ENCODE measurements at places on chromosomes 1 and 21.

DNA sequence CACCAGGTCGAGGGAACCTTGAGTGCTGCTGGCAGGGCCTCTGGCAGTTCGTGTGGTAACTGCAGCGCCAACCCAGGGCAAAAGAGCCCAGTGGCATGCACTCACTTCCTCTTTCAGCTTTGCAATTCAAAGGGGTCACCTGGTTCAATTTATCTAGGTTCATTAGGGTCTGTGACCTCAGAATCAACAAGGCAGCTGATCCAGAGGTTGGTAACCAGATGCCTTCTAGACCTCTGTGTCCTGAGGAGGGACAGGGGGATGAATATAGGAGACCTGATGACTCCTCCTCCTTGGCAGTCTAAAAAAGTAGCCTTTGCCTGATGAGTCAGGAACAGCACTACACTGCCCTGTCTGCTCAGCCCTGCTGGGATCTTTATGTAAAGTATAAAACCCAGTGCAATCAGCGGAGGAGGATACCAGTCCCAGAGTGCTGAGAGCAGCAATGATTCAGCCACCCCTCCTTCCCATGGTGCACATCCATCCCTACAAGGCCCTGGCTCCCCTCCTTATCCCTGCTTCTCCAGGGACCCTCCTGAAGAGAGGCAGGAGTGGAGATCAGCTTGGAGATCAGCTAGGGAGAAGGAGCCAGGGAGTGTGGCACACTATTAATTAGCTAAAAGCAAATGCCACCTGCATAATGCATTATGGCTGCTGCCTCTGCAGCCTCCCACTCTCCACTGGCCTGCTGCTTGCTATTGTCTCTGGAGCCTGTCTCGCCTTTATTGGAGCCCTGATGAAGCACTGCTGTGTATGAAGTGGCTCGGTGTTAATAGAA is 11.2 kb upstream of the FMOD start:
- no peak for DNase-seq

DNA sequence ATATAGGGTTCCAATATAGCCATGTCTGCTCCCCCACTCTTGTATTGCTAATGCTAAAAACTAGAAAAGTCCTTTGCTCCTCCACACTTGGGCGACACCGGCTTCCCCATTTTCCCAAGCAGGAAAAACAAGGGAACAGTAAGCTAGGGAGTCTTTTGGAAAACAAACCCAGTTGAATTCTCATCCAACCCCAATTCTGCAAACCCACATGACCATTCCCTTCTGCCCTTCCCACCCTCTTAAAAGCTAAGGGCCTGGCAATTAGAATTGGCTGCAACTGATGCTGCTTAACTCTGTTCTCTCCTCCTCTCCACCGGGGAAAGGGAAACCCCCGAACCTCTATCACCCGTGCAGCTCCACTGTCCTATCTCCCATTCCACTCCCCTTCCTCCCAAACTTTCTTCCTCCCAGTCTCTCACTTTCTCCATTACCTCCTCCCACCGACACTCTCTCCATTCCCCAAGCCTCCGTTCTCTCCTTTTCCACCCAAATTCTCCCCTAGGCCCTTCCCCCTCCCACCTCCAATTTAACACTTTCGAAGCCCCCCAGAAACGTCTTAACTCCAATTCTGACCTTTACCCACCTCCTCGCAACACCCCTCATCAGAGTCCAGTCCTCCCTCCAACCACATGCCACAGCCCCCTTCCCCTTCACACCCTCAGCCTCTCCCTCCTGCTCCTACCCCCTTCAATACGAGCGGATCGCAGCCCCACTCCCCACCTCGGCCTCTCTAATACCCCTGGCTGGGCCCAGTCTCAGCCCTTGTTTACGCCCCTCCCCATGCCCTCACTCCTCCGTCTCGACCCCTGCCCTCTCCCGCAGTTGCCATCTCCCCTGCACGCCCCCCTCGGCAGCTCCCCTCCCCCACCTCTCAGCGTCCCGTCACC is 701 bp downstream of the DEDD start:
- no peak for DNase-seq

GRCh38 chr1:113109908-113110554 is 37.0 kb downstream of the LRIG2 start:
- no peak for DNase-seq

- DNase-seq, result peak; percentile 100
Observed at GRCh38 chr1:36771660-36772284, 262.5 kb downstream of the GRIK3 start.

GRCh38 chr1:172585861-172586260 is 52.9 kb downstream of the SUCO start:
- no peak for DNase-seq

DNA sequence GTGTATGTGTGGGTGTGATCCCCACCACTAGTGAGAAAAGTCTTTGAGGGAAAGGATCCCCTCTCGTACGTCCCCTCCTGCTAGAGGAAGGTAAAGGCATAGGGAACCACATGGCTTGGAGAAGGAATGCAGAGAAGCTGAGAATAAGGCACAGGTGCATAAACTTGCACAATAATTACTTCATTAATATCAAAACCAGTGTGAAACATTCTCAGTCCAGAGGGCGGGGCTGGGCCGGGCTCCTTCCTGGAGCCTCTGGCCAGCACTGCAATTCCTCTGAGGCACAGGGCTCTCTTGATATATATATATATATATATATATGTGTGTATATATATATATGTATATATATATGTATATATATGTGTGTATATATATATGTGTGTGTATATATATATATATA is 162.6 kb downstream of the TSEN15 start:
- no peak for DNase-seq

DNA sequence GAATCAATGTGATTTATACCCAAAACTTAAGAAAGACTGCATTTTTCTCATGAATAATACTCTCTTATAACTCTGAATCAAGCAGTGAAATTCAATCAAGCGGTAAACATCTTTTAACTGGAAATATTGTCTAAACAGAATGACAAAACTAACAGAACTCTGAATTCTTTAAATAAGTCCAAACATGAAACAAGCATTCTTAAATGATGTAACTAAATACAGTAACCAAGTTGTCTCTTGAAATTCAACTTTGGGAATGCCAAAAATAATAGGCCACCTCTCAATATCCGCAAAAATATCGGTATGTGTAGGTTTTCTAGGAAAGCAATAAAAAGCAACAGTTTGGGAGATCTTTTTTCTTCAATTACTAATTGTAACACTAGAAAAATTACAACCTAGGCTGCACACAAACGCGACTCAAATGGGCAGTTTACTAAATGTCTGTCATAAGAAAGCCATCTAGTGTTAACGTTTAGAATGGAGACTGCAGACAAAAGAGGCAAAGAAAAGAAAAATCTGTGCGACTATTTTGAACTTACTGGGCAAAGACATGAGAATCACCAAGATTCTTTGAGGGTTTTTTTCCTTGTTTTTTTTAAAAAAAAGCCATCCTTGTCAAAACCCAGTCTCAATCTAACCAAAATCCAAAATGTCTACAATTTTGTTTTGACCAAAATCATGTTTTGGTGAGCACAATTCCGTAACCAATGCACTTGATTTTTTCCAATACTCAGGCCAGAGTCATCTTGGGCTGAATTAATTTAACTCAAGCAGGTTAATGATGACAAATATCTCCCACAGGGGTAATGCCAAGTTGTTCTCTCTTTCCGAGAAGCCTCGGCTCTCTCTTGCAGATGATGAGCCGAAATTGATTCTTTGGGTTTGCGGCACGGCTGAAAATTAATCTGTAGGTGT is 1.3 kb downstream of the SIPA1L2 start:
- DNase-seq, result no peak
